Placental epithelial cell (primary cell): ENCODE measurements at places on chromosomes 4 and X. TPM values are rescaled to one million over a fixed set of nuclear protein-coding genes. Genes with fewer than 3 reads are reported as not detected.

STOX2 gene
- 2.5 and 3.9 TPM in 2 replicates for total RNA-seq

CXCL11 gene
- not detected in 2 replicates for total RNA-seq

CSN1S1 gene
- total RNA-seq: not detected in 2 replicates

RHOXF2B gene
- total RNA-seq: not detected in 2 replicates
